ENCODE measurements at places on chromosomes 2 and 18.

GRCh38 chr2:174353004-174353403, 18.2 kb downstream of the SP9 start:
- no peak for DNase-seq

DNA sequence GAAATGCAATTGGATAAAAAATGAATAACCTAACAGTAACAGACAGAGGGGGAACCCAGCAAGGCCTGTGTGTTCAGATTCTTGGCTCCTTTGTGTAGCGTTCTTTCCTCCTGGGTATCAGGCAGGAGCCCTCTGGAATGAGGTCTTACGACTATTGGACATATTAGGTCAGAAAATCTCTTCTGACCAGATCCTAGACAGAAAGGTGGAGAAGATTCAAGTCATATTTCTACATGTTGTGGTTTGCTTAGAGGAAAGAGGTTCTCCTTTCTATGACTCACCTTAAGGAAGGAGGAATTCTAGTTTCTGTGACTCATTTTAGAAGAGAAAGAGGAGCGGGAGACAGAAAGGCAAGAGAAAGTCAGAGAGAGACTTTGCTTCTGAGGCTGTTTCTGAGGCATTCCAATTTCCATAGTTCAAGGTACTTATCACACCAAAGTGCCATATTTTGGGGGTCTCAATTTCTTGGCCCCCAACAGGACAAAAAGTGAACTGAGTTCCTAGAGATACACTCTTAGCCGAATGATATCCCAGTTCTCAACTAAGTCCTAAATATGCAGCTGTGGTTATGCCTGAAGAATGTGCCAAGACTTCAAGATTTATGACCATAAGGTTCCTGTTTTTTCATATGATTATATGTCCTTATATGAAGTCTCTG, 618.6 kb downstream of the ZEB2 start:
- DNase-seq: no peak

DNA sequence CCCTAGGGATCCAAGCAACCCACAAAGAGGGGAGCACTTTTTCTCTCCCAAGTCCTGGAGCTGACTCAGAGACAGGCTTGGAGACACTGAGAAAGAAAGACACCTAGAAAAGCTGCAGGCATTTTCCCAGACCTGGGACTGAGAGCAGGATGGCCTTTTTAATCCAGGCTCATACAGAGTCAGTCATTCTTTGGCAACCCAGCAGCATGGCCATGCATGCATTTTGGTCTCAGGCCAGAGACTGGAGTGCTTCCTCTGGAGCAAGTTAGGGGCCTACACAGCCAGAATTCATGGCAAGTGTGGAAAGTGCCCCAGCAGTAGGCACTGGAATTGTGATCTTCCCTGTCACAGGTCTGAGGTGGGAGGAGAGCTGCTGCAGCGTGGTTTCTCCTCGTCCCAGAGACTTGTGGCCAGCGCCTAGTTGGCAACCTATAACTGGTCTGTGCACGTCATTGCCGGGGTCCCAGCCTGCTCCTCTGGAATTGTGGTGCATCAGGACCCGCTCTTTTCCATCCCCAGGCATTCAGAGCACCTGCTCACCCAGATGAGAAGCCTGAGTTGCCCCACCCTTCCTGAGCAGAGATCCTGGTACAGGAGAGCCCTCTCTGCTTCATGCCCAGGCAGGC, 231.9 kb upstream of the RAB6C start:
- no peak for DNase-seq

GRCh38 chr2:110980339-110981062, 140.2 kb upstream of the BCL2L11 start:
- no peak for DNase-seq

DNA sequence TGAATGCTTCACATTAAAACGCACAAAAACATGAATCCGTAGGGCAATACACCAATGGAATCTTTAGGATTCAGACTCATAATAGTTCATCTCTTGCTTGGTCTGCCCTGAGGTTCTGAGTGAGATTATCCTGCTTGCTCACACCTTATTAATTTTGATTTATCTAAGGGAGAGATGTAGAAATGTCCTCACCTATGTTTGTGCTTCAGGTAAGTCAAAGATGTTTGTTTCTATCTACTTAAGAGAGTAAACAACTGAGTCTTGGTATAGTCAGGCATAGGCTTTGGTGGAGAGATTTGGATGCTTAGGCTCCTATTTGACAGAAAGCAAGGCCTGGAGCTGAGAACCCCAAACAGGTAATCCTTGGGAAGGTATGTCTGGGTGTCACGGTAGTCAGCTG, 231.0 kb upstream of the TNP1 start:
- DNase-seq: no peak

- DNase-seq: no peak
Measured at GRCh38 chr18:59270689-59271257, 2.5 kb downstream of the RAX start.

GRCh38 chr2:55115761-55116597, 65.7 kb upstream of the RTN4 start:
- no peak for DNase-seq

GRCh38 chr2:85231468-85231805, 96.4 kb downstream of the TGOLN2 start:
- DNase-seq: no peak

DNA sequence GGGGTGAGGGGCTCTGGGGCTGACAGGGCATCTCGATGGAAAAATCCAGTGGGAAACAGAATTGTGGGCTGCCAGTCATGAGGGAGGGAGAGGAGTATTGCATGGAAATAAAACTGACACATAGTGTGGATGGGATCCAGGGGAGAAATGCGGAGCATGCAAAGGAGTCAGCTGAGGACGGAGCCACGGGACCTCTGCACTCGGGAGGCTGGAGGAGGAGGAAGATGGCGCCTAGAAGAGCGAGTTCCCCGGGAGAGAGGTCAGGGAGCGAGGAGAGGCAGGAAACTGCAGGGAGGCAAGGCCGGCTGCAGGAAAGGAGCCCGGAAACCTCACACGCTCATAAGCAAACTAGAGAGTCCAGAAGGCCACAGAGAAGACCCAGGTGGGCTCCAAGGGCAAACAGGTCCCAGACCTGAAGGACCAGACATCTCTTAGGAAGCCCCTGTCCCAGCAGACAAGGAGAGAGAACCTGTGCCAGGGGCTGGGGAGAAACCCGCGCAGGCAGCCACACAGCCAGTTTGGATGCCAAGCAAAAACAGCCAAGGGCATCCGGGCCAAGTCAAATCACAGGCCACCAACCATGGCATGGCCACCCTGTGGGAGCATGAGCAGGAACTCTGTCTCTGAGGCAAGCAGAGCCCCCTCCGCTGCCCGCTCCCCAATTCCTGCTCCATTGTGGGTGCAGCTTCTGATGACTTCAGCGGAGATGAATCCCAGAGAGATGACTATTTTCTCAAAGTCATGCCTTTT, 218.8 kb upstream of the ID2 start:
- DNase-seq: no peak

- DNase-seq: no peak
Measured at GRCh38 chr18:65429601-65430000, 321.2 kb upstream of the CDH7 start.

DNA sequence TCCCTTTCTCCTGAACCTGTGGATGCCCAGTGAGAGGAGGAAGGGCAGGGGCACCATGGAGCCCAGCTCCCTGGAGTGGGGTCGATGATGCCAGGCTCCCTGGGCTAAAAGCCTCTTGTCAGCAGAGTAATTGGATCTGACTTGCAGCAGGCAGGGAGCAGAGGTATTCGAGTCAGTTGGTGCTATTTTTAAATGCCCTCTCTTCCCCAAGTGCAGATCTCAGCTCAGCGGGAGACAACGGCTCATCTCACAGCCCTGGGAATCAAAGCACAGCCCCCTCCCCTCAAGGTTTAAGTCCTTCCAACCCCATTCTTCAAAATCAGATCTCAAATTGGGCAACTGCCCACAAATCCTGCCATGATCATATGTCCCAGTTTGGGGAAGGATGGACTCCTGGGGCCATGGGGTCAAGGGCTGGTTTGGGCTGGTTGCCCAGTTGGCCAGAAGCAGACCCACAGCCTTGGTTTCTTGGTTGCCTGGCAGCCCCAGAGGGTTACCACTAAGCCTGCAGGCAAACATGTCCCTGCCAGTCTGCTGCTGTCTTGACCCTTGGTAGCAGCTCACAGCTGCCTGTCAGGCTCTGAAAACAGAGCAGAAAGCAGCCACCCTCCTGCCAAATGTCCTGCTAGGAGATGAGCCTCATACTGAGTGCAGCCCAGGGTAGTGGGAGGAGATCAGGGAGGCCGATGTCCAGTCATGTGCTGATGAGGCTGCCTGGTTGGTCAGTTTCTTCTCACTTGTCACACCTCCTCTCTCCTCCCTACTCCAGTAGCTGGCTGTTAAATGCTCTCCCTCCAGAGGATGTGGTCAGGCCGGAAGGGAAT, 244.9 kb downstream of the LOXHD1 start:
- no peak for DNase-seq

DNA sequence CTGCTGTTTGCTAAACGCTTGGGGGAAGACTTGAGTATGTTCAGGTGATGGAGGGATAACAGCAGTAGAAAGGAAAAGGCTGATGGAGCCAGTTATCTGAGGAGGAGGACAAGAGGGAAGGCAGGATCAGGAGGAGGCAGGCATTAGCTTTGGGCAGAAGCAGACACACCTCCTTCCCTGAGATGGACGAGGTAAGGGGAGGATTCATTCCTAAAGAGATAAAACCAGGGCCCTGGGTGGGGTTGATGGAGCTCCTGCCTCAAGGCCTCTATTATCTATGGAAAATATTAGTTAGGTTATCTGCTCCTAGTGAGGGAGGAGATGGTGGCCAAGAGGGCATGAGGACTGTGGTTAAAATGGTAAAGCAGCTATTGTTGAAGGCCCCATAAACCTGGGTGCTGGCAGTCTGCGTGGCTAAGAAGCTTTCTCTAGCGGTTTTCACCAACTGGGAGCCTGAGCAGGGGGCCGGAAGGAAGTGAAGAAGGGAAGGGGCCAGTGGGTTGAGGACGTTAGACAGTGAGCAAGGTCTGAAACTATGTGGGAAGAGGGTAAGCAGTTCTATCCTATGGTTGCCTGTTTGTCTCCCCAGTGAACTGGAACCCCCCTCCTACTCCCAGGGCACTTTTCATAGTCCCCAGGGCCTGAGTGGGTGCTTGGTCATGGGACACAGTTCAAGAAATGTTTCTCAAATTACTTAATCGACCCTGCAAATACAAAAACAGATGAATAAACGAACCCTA, 56.6 kb upstream of the HK2 start:
- no peak for DNase-seq

- no peak for DNase-seq
Measured at GRCh38 chr2:172551271-172551670, 4.6 kb upstream of the PDK1 start.

DNA sequence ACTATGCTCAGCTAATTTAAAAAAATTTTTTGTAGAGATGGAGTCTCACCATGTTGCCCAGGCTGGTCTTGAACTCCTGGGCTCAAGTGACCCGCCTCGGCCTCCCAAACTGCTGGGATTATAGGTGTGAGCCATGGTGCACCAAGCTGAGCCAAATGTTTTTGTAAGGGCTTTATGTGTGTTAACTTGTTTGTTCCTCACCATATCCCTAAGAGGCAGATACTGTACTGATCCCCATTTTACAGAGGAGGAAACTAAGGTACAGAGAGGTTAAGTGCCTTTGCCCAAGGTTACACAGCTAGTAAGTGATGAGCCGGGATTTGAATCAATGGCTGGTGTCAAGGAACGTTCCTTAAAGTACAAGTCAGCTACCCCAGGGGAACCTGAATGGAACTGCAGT, 85.3 kb upstream of the KLF7 start:
- no peak for DNase-seq

DNA sequence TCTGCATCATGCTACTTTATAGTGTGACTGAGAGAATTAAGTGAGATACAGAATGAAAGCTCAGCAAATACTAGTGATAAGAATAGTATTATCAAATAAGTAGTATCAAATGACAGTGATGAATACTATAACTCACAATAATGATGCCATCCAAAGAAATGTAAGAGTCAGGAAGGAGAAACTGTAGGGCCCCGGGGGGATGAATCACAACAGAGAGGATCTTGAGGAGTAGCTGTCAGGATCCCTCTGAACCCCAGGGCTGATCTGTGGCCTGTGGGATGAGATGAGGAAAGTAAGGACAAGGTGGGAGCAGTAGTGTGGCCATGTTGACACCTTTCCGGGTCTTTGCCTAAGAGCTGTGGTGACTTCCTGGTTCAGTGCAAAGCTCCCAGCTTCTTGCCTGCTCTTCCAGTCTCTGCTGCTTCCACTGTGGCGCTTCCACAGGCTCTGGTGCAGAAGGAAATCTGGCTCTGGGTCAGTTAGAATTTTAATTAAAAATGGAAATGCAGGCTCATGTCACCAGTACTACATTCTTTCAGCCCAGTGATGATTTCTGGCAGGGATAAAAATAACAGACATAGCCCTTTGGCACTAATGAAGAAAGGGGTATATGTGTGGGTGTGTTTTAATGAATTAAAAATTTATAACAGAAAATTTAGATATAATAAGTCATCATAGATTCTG, 166.9 kb downstream of the MYO3B start:
- DNase-seq: no peak

GRCh38 chr2:64214281-64215115, 70.3 kb upstream of the PELI1 start:
- DNase-seq: no peak

GRCh38 chr2:135585586-135585985, 54.3 kb downstream of the R3HDM1 start:
- no peak for DNase-seq

- no peak for DNase-seq
Measured at GRCh38 chr2:124039762-124040291, 14.7 kb downstream of the CNTNAP5 start.

DNA sequence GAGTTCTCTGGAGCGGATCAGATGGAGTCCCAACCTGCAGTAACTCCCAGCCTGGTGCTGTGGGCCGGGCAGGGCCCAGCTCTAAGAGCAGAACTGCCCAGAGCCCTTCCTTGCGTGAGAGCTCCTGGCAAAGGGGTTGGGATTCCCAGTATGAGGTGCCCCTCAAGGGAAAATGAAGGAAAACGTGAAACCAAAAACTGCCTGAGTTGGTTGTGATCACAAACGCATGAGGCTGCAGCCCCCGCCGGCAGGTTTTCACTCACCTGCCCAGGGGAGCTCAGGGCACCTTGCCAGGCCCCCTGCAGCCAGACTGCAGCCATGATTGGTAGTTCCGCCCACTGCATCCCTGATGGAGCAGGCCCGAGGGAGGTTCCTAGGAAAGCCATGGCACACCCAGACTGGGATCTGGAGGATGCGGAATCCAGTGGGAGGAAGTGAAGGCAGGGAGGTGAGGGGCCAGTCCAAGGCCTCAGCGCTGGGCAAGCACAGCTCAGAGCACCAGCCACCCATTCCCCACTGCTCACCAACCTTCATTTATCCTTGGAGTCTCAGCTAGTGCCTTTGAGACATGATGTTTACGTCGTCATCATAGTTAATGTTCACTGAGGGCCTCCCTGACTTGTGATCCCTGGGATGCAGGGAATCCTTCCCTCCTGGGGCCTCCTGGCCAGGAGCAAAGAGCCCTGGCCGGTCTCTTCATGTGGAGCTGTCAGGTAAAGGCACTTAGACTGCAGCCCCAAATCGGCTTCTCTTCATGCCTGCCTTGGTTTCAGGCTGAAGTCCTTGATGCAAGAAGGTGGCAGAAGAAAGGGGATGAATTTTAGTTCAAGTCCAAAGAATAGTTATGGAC, 103.2 kb downstream of the INHBB start:
- no peak for DNase-seq

GRCh38 chr2:11578081-11578948, 44.5 kb downstream of the GREB1 start:
- DNase-seq: no peak

Data from amygdala (tissue), 56 donors.